ENCODE measurements at places on chromosomes 1 and 21.

DNA sequence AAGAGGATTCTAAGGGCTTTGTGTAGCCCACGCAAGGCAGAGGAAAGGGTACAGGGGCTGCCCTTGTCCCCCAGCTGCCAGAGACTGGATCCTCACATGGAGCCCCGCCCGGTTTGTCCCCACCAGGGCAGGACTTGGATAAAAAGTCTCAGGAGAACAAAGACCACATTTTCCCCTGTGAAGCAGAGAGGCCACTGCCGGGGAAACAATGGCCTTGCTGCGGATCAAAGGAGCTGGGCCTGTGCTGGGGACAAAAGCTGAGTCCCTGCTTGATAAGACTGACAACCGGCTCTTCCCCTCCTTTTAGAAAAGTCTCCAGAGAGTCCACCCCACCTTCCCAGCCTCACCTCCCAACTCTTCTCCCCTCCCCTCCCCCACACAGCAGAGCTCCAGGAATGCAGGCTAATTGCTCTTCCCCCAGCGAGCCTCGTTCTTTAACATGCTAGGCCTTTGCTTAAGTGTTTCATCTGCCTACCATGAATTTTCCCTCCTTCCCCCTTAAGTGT lies 142.4 kb downstream of the PLPP3 start:
- DNase-seq: no peak

DNA sequence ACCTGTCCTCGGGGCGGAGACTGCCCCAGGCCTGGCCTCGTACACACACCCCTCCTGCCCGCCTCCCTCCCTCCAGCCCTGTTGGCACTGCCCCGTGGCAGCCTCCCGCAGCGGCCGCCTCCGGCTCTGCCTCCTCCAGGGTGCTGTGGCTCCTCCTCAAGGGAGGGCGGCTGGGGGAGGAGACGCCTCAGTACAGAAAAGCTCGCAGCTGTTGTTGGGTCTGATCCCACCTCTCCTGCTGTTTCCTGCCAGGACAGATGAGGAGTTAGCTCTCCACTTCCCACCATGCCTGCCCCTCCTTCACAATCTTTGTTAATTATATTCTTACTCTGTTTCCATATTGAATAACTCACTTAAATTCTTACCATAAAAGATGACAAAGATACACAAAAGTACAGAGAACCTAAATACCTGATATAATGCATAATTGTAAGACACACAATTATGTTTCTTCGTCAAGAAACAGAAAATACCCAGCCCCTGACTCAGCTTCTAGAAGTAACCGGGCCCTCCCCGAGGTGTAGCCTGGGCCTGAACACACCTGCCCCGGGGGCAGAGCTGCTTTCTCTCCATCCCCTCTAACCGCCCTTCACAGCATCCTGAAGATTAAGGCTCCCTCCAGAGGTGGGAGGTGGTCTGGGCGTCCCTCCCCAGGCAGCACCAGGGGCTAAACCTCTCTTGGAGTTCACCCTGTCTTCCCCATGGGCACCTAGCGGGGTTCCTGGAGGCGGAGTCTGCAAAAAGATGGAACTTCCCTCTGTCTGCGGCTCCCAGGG lies 30.6 kb upstream of the COL6A1 start:
- DNase-seq: no peak

GRCh38 chr21:37994211-37994610 lies 78.0 kb upstream of the KCNJ6 start:
- DNase-seq: no peak

- no peak for DNase-seq
Measured at GRCh38 chr1:6794164-6794563, 8.9 kb downstream of the CAMTA1 start.
